Activated CD4-positive, alpha-beta T cell treated with anti-CD3 and anti-CD28 coated beads for 1 hour (primary cell): ENCODE measurements at places on chromosomes 4 and X.

GRCh38 chr4:38952017-38952416 lies 80.2 kb downstream of the TMEM156 start:
- DNase-seq = no peak

- DNase-seq = no peak
Measured at GRCh38 chrX:85963736-85964135, 83.6 kb downstream of the CHM start.

DNA sequence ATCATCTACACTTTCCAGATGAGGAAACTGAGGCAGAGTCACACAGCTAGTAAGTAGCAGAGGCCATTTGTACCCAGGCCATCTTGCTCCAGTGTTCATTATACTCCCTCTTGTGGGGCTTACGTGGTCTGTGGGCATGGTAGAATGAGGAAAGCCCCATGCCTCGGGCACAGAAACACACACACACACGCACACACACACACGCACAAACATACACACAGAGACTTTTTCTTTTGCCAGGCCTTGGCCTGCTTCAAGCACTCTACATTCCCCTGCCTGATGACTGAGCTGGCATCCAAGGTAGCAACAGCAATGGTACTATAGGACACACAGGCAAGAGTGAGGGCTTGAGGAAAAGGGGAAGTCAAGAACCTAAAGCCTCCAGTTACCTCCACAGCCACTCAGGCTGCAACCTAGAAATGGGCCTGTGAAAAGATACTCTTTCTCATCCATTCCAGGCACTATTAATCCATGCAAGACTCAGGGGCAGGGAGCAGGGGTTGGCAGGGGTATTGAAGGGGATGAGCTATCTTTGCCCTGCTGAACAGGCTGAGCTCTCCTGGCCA lies 43.6 kb downstream of the STARD8 start:
- no peak for DNase-seq

DNA sequence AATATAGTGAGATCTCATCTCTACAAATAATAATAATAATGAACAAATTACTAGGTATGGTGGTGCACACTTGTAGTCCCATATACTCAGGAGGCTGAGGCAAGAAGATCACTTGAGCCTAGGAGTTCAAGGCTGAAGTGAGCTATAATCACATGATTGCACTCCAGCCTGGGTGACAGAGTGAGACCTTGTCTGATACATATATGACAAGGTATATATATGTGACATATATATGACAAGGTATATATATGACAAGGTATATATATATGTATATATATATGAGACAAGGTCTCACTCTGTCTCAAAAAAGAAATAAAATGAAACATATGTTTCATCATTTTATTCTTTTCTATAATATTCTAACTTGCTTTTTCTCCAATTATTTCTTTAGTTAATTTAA lies 278.1 kb upstream of the TET2 start:
- DNase-seq = no peak

- no peak for DNase-seq
Measured at GRCh38 chrX:155514225-155514624, 55.8 kb upstream of the F8A3 start.

DNA sequence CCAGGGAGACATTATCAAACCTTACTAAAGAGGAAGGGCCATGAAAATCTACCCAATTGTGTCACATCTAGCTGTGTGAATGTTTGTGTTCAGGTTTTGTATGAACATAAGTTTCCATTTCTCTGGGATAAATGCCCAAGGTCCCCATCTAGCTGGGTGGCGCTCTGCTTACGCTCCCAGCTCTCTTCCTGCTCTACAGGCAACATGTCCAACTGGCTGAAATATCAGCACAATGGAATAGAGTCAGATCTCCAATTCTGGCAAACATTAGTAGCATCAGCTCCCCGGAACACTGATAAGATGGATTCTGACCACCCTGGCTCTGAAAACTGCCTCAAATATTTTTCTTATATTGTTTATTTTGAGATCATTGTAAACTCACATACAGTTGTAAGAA lies 74.8 kb downstream of the IRF2 start:
- DNase-seq = no peak

- no peak for DNase-seq
Measured at GRCh38 chr4:52780206-52780605, 29.0 kb upstream of the ERVMER34-1 start.

- DNase-seq = no peak
Measured at GRCh38 chr4:75028196-75028854, 95.4 kb downstream of the PARM1 start.

- no peak for DNase-seq
Measured at GRCh38 chr4:139603576-139604410, 47.8 kb upstream of the SETD7 start.

DNA sequence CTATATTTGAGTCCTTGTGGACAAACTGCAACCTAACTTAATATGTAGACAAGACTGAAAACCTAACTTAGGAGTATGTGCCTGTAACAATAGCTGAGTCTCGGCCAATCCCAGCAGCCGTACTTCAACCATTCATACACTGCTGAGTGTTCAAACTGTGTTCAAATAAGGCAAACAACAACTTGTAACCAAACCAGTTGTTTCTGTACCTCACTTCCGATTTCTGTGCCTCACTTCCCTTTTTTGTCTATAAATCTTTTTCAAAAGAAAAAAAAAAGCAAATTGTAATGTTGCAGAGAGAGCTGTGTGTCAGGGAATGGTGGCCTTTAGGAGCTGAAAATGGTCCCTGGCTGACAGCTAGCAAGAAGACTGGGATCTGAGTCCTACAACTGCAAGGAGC lies 46.0 kb downstream of the GEMIN8 start:
- DNase-seq = no peak

DNA sequence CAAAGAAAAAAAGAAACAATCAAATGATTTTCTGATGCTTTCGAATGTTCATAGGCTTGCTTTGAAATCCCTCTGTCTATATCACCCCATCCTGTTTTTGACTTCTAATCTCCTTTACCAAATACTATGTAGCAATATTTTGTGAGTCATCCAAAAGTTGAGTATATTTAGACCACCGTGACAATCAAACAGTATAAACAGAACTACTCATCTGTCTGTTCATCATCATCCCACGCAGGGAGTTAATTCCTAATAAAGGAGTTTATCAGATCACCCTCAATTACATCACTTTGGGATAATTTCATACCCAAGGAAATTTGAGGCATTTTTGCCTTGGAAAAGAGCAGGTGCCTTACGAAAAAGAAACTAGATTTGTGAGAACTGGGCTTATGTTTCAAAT lies 212.9 kb downstream of the CBR4 start:
- no peak for DNase-seq

DNA sequence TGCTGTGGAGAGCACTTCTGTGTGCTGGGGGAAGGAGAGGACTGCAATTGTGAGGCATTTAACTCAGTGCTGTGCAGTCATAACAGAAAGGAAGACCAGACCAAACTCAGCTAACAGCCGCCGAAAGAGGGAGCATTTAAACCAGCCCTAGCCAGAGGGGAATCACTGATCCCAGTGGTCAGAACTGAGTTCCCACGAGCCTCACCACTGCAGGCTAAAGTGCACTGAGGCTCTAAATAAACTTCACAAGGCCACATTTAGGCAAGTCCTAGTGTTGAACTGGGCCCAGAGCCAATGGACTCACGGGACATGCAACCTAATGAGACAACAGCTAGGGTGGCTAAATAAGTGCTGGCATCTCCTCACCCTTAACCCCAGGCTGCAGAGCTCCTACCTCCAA lies 20.4 kb downstream of the IQCM start:
- DNase-seq = no peak

- DNase-seq = no peak
Measured at GRCh38 chrX:101708163-101708562, 48.5 kb upstream of the ARMCX2 start.

DNA sequence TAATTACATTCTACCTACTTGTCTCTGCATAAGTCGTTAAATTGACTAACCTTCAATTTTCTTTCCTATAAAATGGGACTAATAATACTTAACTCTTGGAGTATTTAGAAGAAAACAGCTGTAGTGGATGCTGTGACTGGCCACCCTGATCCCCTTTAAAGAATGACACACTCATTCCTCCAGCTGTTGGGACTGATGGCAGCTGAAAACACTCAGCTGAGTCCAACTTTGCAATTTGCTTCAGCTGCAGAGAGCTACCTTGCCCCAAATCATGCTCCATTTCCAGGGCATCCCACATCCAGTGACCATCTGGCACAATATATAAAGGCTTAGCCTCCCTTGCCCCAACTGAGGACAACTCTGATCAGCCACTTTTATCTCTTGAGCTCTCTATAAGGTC lies 89.1 kb downstream of the MID1IP1 start:
- DNase-seq = no peak

- no peak for DNase-seq
Measured at GRCh38 chr4:82678051-82678450, 116.3 kb upstream of the TMEM150C start.

DNA sequence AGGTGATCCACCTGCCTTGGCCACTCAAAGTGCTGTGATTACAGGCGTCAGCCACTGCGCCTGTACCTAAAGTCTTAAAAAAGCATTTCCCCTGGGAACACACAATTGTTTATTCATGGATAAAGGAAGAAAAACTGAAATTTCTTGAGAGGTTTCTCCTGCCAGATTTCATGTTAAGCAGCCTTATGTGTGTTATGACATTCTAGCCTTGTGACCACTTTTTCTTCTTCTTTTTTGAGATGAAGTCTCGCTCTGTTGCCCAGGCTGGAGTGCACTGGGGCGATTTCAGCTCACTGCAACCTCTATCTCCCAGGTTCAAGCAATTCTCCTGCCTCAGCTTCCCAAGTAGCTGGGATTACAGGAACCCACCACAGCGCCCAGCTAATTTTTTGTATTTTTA lies 57.8 kb upstream of the PLAC8 start:
- DNase-seq = no peak

DNA sequence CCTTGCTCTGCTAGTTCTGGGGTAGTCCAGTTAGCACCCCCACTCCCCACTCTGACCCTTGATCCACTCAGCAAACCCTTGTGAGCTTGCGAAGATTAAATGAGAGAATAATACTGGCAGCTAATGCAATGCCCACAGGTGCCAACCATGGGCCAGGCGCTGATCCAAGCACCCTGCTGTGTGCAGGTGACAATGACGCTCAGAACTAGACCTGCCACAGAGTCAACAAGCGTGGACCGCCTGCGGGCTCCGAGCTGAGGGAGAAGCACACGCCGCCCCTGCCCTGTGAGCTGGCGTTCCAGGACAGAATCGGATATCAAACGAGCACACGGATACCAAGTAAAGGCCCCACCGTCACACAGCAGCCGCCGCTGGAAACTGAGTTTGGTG lies 129.2 kb downstream of the FAM53A start:
- no peak for DNase-seq

GRCh38 chr4:2105559-2105958 lies 46.4 kb downstream of the NAT8L start:
- DNase-seq = no peak

- DNase-seq = no peak
Measured at GRCh38 chrX:154366666-154367055, 7.8 kb downstream of the FLNA start.

DNA sequence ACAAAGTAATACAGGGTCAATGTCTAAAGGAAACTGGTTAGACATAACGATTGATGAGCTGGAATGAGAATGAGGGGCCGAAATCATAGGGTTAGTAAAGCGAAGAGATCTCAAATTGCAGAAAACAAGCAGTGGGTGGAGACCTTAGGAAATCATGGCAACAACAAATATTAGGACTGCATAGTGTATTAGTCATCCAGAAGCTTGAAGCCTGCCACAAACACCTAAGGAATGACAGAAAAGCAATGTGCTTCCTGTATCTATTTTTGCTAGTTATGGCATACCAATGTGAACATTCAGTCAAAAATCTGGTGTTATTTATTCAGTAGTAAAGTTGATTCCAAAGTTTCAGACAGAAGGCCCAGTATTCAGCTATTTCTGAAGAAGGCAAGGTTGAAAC lies 410.9 kb upstream of the CT83 start:
- DNase-seq = no peak

DNA sequence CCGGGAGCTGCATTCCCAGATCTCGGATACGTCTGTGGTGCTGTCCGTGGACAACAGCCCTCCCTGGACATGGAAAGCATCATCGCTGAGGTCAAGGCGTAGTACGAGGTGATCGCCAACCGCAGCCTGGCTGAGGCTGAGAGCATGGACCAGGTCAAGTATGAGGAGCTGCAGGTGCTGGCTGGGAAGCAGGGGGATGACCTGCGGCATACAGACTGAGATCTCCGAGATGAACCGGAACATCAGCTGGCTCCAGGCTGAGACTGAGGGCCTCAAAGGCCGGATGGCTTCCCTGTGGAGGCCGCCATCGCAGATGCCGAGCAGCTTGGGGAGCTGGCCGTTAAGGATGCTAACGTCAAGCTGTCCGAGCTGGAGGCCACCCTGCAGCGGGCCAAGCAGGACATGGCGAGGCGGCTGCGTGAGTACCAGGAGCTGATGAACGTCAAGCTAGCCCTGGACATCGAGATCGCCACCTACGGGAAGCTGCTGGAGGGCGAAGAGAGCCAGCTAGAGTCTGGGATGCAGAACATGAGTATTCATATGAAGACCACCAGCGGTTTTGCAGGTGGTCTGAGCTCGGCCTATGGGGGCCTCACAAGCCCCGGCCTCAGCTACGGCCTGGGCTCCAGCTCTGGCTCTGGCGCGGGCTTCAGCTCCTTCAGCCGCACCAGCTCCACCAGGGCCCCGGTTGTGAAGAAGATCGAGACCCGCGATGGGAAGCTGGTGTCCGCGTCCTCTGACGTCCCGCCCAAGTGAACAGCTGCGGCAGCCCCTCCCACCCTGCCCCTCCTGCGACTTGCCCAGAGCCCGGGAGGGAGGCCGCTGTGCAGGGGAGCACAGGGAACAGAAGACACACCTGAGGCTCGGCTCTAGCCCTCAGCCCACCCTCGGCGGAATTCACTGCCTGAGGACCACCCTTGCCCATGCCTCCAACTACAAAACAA lies 29.4 kb upstream of the GABRA3 start:
- DNase-seq = no peak

DNA sequence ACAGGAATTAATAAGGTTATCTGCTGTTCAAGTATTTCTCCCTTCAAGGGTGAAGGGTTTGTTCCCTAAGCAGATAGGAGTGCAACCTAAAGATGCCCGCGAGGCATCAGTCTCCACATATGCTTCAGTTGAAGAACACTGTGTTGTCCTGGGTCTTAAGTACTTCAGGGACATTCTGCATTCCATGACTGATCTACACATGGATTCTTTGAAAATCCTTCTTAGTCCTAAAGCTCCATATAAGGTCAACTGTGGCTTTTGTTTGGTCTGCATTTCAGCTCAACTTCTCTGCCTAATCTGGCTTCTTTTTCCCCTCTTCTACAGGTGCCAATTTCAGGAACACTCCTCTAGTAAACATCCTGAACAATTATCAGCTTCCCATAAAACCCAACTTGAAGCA lies 21.8 kb upstream of the CTSO start:
- no peak for DNase-seq

GRCh38 chr4:168815379-168816345 lies 194.4 kb downstream of the CBR4 start:
- no peak for DNase-seq

GRCh38 chr4:89586864-89587263 lies 250.1 kb downstream of the SNCA start:
- no peak for DNase-seq

- no peak for DNase-seq
Measured at GRCh38 chrX:13721371-13721770, 13.0 kb downstream of the TRAPPC2 start.

GRCh38 chr4:23789762-23790161 lies 100.1 kb downstream of the PPARGC1A start:
- no peak for DNase-seq

GRCh38 chr4:95877636-95878035 lies 37.7 kb downstream of the PDHA2 start:
- no peak for DNase-seq
